Common myeloid progenitor, CD34-positive (primary cell): ENCODE measurements at places on chromosomes 7 and 10.

DNA sequence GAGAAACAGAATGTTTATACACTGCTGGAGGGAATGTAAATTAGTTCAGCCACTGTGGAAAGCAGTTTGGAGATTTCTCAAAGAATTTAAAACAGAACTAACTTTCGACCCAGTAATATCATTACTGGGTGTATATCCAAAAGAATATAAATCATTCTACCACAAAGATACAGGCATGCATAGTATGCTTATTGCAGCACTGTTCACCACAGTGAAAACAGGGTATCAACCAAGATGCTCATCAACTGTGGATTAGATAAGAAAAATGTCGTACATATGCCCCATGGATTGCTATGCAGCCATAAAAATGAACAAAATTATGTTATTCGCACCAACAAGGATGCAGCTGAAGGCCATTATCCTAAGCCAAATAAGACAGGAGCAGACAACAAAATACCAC is 343.1 kb upstream of the KCND2 start:
- no peak for DNase-seq

- DNase-seq, result no peak
These were observed 29.1 kb downstream of the CCDC6 start for GRCh38 chr10:59877191-59877671.

DNA sequence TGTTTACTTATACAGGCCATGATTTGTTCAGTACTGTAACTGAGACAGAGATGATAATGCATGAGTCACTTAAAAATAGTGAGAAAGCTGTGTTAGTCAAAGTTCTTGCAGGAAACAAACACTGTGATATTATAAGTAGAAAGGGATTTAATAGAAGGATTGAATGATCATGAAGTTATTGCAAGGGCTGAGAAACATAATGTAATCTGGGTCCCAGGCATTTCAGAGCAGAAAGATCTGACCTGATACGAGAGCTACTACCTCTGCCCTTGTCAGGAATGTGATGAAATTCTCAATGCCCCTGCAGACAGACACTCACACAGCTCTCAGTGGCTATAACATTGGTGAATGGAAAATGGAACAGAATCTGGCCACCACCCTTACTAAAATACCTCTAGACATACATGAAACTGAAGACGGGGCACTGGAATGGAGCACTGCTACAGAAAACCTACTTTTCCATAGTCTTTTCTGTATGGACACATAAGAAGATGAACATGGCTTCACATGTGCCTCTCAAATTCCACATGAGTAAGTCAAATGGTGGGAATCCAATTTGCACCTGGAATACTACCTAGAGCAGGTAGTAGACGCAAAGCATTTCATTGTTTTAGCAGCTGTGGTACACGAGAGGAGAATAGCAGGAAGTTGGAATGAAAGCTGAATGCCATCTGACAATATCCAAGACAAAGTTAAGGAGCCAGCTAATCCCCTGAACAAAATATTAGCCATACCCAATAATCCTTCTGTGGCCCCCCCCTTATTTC is 19.1 kb upstream of the VWDE start:
- no peak for DNase-seq

- no peak for DNase-seq
These were observed 11.9 kb downstream of the GSDME start for GRCh38 chr7:24745355-24745754.

- no peak for DNase-seq
These were observed 5.3 kb downstream of the TBC1D12 start for GRCh38 chr10:94407668-94408067.

DNA sequence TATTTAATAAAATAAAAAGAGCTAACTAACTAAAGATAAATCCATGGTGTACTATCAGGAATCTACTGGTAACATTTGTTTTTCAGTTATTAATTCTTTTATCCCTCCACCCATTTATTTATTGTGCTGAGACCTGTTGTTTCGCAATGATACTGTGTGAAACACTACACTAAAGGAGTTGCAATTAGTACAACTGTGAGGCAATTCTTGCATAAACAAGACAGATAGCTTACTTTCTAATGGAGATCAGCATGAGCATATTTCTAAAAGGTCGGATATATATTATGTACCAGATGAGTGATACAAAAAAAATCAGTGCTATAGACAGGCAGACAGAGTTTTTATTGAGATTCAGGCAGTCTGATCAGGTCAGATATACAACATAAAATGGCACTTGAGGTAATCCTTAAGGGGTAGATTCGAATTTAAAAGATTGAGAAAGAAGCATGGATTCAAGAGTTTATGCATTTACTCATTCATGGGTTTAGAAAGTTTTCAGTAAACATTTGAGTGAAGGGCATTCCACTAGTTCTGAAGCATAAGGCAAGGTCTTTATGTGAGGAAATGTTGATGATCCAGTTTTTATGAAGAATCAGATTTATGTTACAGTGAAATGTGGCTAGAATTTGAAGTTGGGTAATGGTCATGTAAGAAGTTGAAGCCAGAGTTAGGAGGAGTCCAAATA is 147.6 kb downstream of the POLR1F start:
- DNase-seq, result no peak

DNA sequence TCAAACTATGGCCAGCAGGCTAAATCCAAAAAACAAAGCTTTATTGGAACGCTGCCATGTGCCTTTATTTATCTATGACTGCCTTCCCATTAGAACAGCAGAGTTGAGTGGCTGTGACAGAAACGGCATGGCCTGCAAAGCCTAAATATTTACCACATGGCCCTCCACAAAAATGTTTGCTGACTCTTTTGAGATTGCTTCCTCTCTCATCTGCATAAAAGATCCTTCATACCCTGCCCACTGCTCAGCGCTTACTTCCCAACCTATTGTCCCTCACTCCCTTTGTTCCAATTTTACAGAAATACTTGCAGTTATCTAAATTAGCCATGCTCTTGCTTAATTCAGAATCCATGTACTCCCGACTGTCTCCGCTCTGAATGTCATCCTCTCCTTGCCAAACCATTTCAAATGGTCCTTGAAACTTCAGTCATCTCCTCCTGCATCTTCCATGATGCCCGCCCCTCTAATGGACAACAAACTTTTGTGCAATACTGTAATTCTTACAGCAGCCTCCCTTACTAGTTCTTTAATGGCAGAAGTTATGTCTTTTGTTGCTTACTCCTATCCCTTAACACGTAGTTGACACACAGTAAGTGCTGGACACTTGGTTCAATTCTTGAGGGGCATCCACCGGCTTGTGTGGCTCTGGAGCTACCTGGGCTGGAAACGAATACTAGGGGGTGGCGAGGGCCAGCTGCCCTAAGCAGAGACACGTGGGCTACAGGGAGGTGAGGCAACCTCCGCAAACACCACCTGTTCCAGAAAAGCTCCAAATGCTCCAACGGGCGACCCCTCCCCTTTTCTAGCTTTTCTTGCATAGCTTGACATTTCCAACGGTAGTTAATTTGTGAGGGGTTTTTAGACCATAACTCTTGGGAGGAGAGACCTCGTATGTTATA is 832 bp downstream of the XRCC2 start:
- DNase-seq, result peak; percentile 45

- DNase-seq, result peak; percentile 83
These were observed 18.7 kb downstream of the TAS2R40 start for GRCh38 chr7:143240291-143241168.

DNA sequence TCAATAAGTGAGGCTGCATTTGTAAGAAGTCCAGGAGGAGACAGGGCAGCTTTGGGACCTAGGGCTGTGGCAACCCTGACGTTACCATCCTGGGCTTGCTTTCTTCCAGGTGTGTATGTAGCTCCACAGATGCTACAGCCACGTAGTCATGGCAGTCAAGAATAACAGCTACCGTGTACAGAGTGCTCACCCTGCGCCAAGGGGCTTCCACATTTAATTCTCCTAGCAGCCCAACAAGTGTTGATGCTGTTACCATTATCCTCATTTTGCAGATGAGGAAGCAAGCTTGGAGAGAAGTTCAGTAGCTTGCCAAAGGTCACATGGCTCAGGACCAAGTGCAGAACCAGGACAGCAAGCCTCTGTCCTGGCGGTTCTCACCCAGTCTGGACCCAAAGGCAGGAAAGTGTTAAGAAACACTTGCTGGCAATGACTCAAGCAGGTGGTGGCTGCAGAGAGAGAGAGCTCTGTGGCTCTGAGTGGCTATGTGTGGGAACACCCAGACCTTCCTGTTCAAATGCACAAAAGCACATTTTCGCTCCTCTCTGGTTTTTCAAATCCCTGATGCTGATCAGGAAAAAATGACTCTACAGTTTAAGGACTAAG is 89.8 kb downstream of the CREM start:
- DNase-seq, result peak; percentile 64

- DNase-seq, result no peak
These were observed 34.6 kb upstream of the CC2D2B start for GRCh38 chr10:95873139-95873538.

DNA sequence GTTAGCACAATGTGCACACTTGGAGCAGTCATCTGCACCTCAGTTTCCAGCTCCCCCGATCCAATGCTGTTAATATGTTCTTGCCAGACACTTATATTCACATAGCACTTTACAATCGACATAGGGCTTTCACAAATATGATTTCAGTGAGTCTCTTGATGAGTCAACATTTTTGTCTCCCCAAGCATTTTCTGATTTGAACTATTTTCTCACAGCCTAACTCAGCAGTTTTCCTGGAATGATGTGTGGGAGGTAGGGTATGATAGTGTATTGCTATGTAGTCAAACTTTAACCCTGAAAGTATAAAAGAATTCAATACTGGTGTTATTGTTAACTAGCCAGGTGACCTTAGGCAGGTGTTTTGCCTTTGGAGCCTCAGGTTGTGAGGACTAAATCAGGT is 82.5 kb upstream of the LRGUK start:
- DNase-seq, result no peak

- DNase-seq, result no peak
These were observed 83.4 kb upstream of the TNRC18 start for GRCh38 chr7:5507013-5507412.
